Stomach (tissue), 19 donors: ENCODE measurements at places on chromosomes 2 and 18. TPM values are rescaled to one million over a fixed set of nuclear protein-coding genes. Genes with fewer than 3 reads are reported as not detected.

DNA sequence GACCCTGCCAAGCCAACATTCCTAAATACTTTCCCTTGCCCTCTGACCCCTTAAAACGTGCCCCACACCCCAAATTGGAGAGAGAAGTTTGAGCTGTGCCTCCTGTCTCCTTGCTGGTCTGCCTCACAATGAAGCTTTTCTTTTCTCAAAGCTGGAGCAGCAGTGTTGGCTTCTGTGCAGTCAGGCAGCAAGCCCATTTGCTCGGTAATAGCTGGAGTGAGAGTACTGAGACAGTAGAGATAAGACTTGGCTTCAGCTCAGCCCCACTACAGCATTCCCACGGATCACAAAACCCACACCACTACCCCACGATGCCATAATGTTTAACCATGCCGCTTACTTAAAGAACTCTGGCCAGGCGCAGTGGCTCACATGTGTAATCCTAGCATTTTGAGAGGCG, 73.0 kb downstream of the NCAPH start:
- DNase-seq, result peak; percentile 83

The DNER gene
- 7.6 TPM for total RNA-seq

The INHA gene
- not detected for total RNA-seq

The EN1 gene
- total RNA-seq, result not detected
